ENCODE measurements at places on chromosomes 1 and 21.

DNA sequence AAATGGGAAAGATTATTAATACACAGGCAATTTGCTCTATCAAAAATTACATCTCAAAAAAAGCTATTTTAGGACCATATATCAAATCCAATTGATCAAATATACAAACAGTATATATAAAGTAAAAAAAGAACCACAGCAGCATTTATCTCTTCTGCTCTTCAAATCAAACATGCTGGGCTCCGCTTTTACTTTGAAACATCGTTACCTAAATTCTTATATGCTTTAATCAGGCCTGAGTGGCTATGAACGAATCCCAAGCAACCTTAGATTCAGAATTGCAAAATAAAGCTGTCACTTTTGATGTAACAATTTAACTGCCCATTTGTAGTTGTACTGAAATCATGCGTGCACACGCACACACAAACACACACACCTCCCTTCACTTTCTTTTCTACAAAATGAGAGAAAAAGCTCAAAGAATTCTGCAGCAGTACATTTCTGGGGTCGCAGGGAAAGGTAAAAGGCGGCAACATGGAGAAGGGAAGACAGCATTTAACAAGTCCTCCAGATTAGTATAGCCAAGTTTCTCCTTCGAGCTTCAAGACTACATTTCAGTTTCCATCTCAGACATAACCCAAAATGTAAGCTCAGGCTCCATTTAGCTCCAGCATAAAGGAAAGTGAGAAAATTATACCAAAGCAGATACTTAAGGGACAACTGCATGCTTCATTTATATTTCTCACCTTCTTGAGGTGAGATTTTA, 92.2 kb upstream of the TTC39A start:
- no peak for DNase-seq

GRCh38 chr1:179767177-179767581, 24.1 kb downstream of the FAM163A start:
- DNase-seq = no peak

- DNase-seq = no peak
Measured at GRCh38 chr1:12542138-12542465, 75.9 kb downstream of the DHRS3 start.

DNA sequence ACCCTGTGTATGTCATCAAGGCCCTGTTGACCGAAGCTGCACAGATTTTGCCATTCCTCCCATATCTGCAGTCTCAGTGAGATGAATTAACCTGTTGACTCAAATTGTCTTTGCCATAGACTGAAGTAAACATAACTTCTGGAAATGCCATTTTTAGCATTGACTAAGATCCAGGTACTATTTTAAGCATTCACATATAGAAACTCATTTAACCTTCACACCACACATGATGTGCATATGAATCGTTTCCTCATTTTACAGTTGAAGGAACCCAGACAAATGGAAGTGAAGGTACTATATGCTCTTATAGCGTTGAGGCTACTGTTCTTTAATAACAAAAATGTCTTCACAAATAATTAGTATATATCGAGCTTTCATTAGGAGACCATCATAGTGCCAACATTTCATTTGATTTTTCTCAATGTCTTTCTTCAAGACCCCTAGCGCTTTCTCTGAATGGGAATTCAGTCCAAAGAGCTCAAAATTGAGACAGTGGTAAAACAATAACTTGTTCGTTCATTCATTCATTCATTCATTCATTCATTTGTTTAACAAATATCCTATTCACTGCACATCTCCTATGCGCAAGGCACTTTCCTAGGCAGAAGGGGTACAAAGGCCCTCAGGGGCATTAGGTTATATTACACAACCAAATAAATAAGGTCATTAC, 444.7 kb downstream of the ADGRL2 start:
- no peak for DNase-seq

DNA sequence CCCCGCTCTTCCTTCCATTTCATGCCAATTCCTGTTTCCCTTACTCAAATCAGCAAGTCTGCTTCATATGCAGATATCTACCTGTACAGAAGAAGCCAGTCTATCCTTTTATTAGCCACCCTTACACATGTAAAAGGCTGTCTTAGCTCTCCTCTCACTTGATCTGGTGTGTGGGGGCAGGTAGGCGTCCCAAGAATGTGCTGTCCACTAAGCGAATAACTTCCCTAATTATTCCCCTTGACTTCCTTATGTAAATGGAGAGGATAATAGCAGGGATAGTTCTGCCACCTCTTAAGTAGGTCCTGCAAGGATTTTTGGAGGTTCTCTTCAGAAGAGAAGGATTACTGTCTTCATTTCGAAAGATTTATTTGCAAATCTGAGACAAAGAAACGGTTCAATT, 160.4 kb downstream of the TTLL7 start:
- no peak for DNase-seq

GRCh38 chr1:231722356-231722755, 95.8 kb downstream of the DISC1 start:
- no peak for DNase-seq

GRCh38 chr21:25756190-25756932, 21.6 kb downstream of the GABPA start:
- no peak for DNase-seq

DNA sequence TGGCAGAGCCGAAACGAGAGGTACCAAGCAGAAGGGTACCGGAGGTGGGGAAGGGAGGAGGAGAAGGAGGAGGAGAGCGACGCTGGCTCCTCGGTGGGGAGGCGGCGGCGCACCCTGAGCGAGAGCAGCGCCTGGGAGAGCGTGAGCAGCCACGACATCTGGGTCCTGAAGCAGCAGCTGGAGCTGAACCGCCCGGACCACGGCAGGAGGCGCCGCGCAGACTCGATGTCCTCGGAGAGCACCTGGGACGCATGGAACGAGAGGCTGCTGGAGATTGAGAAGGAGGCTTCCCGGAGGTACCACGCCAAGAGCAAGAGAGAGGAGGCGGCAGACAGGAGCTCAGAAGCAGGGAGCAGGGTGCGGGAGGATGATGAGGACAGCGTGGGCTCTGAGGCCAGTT, 32.4 kb downstream of the STYXL2 start:
- no peak for DNase-seq
